ENCODE measurements at places on chromosomes 1 and 21.

- DNase-seq, result peak; percentile 62
Measured at GRCh38 chr1:202349206-202349928, 868 bp downstream of the PPP1R12B start.

DNA sequence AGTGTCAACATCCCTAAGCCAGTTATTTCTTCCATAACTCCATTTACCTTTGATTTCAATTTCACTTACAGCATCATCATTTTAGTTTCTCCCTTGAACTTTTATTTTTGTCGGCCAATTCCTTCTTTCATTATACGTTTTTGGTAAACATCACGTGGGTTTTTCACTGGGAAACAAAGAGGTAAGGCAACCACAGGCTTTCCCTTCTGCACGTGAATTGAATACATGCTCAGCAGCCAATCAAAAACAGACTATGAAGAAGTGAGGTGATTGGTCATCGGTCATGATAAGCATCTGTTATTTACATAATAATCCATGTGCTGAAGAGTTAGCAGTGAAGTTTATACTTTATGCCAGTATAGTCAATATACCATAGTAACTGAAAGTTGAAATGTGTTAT is 98.7 kb downstream of the NCAM2 start:
- DNase-seq, result no peak

- peak; percentile 82 for DNase-seq
Measured at GRCh38 chr21:28283641-28284490, 708.8 kb downstream of the LTN1 start.

- no peak for DNase-seq
Measured at GRCh38 chr1:156399355-156400125, 30.5 kb downstream of the RHBG start.

- no peak for DNase-seq
Measured at GRCh38 chr21:14591377-14591776, 45.3 kb upstream of the SAMSN1 start.

- no peak for DNase-seq
Measured at GRCh38 chr21:14753069-14753465, 207.0 kb upstream of the SAMSN1 start.

- DNase-seq, result no peak
Measured at GRCh38 chr1:83773059-83773458, 225.9 kb downstream of the TTLL7 start.

DNA sequence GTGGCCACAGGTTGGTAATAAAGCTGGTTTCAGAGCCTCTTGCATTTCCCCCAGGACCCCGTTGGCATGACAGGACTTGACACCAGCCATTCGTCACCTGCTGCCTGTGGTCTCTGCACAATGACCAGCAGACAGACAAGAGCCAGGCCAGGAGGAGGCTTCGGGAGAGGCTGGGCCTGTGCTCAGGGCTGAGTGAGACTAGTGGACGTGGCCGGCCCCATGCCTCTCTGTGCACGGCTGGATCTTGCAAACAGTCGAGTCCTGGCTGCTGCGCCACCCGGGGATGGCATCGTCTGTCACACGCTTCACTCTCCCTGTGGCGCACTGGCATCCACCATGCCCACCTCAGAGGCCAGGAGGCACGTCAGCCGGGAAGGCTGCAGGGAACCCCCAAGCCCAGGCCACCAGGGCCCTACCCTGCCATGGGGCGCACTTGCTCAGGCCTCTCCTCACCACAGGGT is 177.4 kb upstream of the ARHGEF16 start:
- no peak for DNase-seq

- no peak for DNase-seq
Measured at GRCh38 chr1:241299347-241299746, 57.7 kb downstream of the RGS7 start.

- DNase-seq, result no peak
Measured at GRCh38 chr1:66848193-66848592, 47.1 kb upstream of the INSL5 start.

- DNase-seq, result peak; percentile 86
Measured at GRCh38 chr1:85330711-85331290, 54.4 kb upstream of the BCL10 start.

- DNase-seq, result no peak
Measured at GRCh38 chr1:42934541-42935312, 23.9 kb downstream of the SLC2A1 start.

GRCh38 chr1:165288350-165289120 is 68.0 kb downstream of the LMX1A start:
- no peak for DNase-seq
